ENCODE measurements at places on chromosomes 6 and 20.

GRCh38 chr6:24630856-24631505 lies 15.0 kb downstream of the KIAA0319 start:
- DNase-seq, result no peak

- no peak for DNase-seq
Observed at GRCh38 chr6:102126488-102126887, 733.0 kb downstream of the GRIK2 start.

GRCh38 chr6:1821513-1822183 lies 211.9 kb downstream of the FOXC1 start:
- DNase-seq, result no peak

DNA sequence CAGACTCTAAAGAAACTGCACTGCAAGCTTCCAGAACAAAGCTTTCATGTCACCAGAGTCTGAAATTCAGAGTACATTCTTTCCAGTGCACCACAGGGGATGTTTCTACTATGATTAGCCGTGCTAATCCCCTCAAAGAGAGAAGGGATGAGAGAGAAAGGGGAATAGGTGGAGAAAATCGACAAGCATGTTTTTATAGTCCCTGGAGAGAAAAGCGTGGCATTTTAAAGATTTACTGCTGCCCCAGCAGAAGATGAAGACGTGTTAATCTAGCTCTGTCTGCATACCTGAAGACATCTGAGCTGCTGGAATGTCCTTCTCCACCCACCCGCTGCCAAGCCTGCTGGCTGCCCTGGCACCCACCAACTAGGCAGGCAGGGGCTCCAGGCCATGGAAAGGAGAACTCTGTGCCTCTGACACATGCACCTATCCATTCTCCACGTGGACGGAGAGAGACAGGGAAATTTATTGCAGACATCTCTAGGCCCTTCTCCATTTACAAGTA lies 4.1 kb downstream of the MYLK4 start:
- no peak for DNase-seq

DNA sequence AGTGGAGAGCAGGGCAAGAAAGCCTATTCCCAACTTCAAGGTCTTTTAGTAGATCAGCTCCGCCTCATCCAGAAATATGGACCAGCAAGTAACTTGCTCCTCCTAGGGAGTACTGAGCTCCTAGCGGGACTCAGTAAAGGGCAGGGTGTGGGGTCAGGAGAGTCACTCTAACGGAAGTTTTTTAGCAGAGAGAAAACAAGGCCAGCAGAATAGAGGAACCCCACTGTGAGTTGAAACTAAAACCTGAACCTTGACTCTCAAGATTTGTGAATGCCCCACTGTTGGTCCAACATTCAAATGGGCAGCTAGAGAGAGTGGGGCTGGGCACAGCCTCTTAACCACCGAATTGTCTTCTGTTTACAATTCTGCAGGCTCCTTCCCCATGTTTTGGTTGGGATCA lies 244.8 kb downstream of the FARS2 start:
- no peak for DNase-seq

DNA sequence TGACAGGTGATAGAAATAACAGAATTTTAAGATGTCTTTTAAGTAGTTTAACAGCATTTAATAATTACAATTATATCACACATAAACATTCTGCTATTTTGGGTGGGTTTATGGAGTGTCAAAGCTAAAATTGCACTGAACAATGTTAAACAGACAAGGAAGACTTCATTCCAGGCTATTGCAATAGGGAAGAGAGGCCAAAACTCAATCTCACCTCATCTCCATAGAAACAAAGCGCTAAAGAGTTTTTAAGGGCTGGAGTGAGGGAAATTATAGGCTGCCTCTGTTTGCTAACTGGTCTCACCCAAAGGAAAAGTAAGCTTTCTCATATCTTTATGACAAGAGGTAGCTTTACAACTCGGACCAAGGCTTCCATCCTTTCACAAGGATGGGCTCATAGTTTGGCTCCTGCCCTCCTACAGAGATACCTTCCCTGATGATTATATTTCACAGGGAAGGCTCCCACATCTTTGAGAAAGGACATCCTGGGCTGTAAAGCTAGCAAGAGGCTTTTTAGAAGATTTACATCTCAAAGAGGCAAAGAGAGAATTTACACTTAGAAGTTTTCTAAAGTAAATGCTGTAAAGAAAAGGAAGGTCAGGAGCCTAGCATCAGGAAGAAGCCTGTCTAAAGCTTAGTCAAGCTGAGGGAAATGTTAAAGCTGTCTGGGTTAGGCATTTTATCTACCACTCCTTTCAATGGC lies 350.2 kb upstream of the IMPG1 start:
- DNase-seq, result no peak

- DNase-seq, result peak; percentile 64
Observed at GRCh38 chr6:64012351-64013001, 376.9 kb downstream of the PHF3 start.

GRCh38 chr6:85240787-85241385 lies 209.0 kb upstream of the NT5E start:
- no peak for DNase-seq

- no peak for DNase-seq
Observed at GRCh38 chr20:13158369-13158768, 62.7 kb upstream of the ISM1 start.

- no peak for DNase-seq
Observed at GRCh38 chr20:51493346-51493791, 49.1 kb downstream of the NFATC2 start.

DNA sequence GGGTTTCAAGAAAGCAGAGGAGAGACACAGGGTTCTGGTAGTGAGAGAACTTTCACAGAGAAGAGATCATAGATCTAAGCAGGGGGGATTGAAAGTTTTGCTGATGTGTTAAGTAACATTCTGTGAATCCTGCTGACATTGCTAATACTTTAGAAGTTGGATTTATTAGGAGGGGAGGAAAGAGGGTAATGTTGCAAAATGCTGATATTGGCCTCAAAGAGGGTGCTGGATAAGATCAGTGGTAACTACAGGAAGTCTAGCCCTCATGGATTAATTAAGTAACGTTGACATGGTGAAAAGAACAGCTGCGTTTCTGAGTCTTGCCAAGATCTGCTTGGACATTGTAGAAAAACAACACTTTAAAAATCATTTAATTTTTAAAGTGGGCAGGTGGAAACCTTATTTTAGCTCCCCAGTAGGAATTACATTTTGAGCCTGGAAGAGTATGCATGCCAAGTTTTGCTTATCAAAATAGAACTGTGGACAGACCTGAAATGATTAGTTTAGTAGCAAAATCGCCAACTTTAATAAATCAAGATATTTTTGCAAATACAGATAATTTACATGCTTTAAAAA lies 606.0 kb upstream of the HTR1E start:
- DNase-seq, result no peak

- DNase-seq, result peak; percentile 65
Observed at GRCh38 chr6:6713657-6714056, 125.1 kb downstream of the LY86 start.

GRCh38 chr20:38975539-38976120 lies 13.5 kb downstream of the DHX35 start:
- no peak for DNase-seq

DNA sequence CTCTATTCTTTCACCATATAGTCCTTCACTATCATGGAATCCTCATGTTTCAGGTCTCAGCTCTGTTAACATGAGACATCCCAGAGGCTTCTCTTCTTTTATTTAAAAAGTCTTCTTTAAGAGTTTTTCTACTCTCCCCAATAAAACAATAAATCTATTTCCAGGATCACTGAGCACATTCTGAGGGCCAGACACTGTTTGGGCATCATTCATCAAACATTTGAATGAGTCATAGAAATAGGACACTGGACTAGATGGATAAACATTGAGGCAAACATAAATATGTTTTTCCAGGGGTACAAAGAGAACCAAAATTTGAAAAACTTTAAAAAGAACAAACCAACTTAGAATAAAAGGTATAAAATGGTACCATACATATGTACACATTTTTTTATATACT lies 554.4 kb downstream of the KIF16B start:
- DNase-seq, result peak; percentile 18

- peak; percentile 39 for DNase-seq
Observed at GRCh38 chr20:6714279-6714711, 53.2 kb upstream of the BMP2 start.
